Stomach (tissue), 19 donors: ENCODE measurements at places on chromosomes 11 and 22. TPM values are rescaled to one million over a fixed set of nuclear protein-coding genes. Genes with fewer than 3 reads are reported as not detected.
A peak's percentile ranks its signal among the peaks of the same experiment; 100 is the strongest.

- DNase-seq, result peak; percentile 35
Measured at GRCh38 chr11:125020342-125020741, 42.8 kb upstream of the SLC37A2 start.

GRCh38 chr11:61141601-61142028 lies 19.6 kb downstream of the VPS37C start:
- DNase-seq, result peak; percentile 92

- DNase-seq, result no peak
Measured at GRCh38 chr11:23973244-23973643, 523.6 kb upstream of the LUZP2 start.

IRF7 gene
- total RNA-seq, result 5.7 TPM

PI4KA gene
- total RNA-seq, result 91.9 TPM

GRCh38 chr22:30261134-30261533 lies 5.5 kb downstream of the OSM start:
- DNase-seq, result no peak
